Stimulated activated naive B cell treated with anti-CD40 and anti-IgM and Interleukin-4, amounts not matched to agents 10 μg/mL and 1 μg/mL and 100 μg/mL, for 72 hours (primary cell): ENCODE measurements at places on chromosomes 7 and 10.

GRCh38 chr7:94008537-94008936 lies 4.4 kb upstream of the BET1 start:
- no peak for DNase-seq

- DNase-seq: no peak
Measured at GRCh38 chr7:27174874-27175625, 930 bp upstream of the HOXA10 start.

DNA sequence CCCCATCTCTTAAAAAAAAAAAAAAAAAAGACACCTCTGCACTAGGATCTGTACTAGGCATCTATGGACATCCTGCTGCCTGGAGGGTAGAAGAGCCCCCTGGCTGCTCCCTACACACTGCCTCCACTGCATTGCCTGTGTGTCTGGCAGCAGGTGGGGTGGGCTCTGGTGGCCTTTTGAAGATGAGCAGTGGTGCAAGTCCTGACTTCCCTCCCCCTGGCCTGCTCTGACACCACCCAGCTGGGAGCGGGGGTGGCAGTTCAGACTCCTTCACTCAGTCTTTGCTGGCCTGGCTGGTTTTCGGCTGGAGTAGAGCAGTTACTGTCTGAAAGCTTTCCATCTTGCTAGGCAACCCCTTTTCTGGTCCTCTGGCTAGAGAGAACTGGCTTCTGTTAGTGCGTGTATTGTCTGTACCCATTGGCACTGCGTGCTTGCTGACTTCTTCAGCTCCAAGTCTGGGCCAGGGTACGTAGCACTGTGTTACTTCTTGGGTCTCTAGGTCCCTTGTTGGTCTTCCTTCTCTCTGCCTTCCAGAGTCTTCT lies 17.6 kb downstream of the C10orf62 start:
- no peak for DNase-seq

DNA sequence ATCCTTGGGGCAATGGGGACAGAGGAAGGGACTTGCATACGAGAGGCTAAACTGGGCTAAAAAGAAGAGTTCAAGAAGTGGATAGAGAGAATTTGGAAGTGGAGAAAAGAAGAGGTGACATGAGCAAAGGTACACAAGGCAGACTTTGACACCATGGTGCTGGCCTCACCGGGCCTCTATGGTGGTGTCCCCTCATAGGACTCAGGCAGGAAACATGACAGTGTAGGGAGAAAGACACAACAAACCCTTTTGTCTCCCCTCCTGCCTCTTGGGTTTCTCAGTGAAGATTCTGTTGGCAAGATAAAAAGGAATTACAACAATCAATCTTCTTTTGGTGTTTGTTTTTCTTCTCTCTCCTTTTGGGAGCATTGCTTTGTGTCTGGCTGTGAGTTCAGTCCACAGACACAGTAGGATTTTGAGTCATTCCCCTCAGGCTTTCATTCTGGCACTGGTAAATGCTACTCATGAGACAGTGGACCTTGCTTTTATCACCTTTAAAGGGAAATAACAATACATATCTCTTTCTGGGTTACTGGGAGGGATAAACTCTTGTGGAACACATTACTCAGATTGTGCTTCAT lies 827.7 kb downstream of the TNS3 start:
- no peak for DNase-seq

- no peak for DNase-seq
Measured at GRCh38 chr7:5591278-5591874, 167.7 kb upstream of the TNRC18 start.

DNA sequence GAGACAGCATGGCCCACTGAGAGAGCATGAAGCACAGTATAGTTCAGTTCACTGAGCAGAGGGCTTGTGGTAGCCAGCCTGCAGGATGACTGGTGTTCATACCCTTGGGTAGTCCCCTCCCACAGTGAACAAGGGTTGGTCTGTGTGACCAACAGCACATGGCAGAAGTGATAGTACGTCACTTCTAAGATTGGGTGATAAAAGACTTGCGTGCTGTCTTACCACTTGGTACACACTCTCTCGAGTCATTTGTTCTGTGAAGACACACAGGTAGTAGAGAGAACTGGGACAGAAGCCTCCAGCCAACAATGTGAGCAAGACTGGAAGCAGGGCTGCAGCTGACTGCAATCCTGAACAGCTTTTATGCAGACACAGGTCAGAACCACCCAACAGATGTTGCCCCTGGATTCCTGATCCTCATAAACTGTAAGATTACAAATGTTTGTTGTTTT lies 14.6 kb downstream of the EPC1 start:
- DNase-seq: peak; percentile 80

GRCh38 chr10:63227207-63227895 lies 94.2 kb downstream of the NRBF2 start:
- no peak for DNase-seq

DNA sequence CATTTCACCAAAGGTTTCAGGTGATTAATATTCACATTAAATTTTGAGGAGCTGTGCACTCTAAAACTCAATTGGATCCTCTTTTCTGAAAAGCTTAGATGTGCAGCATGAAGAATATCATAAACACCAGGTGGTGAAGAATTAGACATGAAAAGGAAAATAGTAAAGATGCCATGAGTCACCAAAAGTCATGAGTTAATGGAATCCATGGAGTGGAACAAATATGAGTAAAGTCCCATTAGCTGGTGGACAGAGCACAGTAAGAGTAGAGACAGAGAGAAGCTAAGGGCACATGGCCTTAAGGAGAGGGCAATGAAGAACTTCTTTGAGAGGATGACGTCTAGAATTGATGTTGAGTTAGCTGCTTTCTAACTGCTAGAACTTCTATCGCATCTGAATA lies 271.6 kb downstream of the CSTF2T start:
- DNase-seq: no peak

GRCh38 chr7:11716185-11716584 lies 115.8 kb downstream of the THSD7A start:
- DNase-seq: no peak

DNA sequence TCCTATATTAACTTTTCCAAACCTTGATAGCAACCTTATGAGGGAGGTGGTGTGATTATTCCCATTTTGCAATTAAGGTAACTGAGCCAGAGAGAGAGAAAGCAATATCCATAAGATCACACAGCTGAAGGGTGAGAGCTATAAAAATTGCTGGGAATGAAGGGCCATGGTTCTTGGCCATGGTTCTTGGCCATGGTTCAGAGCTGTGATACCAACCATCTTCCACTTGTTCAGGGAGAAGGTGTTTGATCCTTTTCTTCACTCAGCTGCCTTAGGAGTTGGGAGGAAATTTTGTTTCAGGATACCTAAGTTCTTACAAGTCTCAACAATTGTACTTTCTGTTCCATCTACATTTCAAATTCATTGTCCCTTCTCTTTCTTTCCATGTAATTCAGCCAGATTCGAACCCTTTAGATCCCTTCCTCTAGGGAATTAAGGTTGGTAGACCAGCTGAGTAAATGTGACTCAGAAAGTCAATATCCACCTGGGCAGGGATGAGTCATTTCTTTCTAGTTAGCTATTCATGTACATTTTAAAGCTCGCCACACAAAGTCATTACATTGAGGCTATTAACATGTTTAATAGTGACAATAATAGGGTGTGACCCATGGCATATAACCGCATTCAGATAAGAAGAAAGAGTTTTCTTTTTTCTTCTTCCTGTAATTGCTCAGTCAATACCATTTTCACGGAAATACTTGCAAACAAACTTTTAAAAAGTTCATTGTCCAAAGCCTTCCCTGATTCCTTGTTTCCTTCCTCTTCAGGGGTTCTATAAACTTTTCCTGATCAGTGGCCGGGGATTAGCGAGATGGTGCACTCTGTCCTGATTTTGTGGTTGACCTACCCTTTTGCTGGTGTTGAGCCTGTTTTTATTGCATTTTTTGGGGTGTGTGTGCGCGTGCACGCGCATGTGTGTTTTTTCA lies 143.4 kb downstream of the TCF7L2 start:
- no peak for DNase-seq
